ENCODE measurements at places on chromosomes 12 and 14. TPM values are rescaled to one million over a fixed set of nuclear protein-coding genes. Genes with fewer than 3 reads are reported as not detected.
A peak's percentile ranks its signal among the peaks of the same experiment; 100 is the strongest.

- no peak for DNase-seq
Observed at GRCh38 chr14:103408491-103409155, 23.4 kb downstream of the MARK3 start.

Gene SLC4A8
- 2.9 TPM for total RNA-seq

DNA sequence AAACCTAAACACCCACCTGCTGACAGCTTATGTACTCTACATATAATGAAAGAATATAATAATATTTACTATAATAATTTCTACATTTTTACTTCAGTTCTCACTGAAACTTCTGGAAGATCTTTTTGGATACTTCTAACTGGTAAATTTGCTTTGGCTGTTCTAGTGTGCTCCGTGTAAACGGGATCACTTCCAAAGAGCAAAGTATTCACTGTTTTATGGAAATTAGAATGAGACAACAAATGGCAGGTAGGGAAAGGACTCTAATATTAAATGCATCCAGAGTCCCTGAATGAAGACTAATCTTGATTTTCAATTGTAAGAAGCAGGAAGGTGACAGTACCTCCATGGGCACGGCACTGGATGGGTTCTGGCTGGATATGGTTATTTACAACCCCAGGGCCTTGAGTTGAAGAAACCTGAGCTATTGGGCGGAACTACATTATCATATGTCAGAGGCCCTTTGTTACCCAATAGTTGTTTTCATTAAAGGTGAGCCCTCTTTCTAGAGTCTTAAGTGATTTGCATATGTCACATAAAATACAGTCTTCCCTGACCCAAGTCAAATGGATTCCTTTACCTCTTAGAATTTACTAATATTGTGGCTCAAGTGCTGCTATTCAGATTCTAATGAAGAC, 10.7 kb downstream of the ERP29 start:
- no peak for DNase-seq

GRCh38 chr12:47850153-47851084, 30.7 kb upstream of the HDAC7 start:
- DNase-seq: no peak

DNA sequence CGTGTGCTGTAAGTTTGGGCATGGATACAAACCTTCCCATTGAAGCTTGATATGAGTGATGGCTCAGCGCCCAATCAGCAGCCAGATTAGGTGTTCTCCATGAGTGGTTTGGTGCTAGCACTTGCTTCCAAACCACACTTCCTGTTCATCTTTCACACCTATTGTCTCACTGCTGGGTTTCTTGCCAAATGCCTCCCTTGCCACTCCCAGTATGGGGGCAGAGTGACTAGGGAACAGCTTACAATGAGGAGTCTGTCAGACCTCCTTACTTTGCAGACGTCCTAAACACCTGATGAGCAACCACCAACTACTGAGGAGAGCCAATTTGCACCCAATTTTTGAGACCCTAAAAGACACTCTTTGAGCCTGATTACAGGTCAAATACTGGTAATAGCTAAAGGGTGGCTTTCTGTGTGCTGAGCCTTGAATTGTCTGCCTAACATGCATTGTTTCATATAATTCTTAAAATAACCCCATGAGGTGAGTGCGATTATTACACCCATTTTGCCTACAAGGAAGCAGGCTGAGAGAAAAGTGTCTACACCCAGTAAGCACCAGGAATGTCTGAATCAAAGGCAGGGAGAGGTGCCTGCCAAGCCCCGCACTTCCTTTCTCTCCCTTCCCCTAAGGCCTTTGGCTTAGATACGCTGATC, 48.4 kb upstream of the FOS start:
- DNase-seq: peak; percentile 42

- peak; percentile 35 for DNase-seq
Observed at GRCh38 chr12:14264316-14264715, 101.2 kb upstream of the ATF7IP start.

Data from myocyte (in vitro differentiated cells).